Activated CD4-positive, alpha-beta T cell treated with anti-CD3 and anti-CD28 coated beads for 36 hours (primary cell): ENCODE measurements at places on chromosomes 1 and 21. TPM values are rescaled to one million over a fixed set of nuclear protein-coding genes. Genes with fewer than 3 reads are reported as not detected.

The ENO1 gene
- 2,573 TPM for total RNA-seq

GRCh38 chr21:38269576-38269936 lies 12.8 kb downstream of the KCNJ15 start:
- DNase-seq, result no peak

DNA sequence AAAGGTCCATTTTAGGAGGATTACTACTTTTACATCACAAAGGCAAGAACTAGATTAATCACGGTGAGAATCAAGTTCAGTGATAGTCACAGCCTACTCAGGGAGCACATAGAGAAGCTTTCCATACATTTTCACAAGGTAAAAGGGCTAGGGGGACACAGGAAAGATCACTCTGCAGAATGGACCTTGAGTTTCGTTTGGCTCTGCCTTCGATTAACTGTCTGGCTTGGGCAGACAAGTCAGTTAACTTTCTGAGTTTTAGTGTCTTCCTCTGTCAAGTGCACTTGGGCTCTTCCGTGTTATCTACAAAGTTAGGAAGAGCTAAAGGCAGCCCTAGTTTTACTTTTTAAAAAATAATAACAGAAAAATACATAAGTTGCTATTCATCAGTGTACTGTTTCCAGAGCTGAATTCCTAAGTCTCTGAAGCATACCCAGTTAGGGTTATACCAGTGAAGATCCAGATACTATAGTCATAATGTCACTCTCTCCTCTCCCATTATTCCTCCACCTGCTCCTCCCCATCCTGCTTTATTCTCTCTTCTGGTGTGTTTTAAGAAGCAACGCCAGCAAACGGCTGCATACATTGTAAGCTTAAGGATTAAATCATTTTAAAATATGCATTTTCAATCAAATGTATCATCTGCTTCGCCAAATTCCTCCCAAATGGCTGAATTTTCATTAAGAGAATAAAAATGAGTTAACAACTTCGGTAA lies 1.7 kb downstream of the CEP170 start:
- no peak for DNase-seq

DNA sequence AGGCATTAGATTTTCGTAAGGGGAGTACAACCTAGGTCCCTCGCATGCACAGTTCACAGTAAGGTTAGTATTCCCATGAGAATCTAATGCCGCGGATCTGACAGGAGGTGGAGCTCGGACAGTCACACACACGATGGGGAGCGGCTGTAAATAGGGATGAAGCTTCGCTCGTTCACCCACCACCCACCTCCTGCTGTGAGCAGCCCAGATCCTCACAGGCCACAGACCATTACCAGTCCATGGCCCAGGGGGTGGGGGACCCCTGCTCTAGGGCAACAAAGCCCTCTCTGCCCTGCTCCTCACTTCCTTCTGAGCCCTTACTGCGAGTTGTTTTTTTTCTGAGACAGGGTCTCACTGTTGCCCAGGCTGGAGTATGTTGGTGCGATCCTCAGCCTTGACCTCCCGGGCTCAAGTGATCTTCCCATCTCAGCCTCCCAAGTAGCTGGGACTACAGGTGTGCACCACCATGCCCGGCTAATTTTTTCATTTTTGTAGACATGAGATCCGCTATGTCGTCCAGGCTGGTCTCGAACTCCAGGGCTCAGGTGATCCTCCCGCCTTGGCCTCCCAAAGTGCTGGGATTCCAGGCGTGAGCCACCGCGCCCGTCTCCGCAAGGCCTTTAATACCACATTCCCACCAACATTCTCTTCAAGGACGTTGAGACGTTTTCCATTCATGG lies 21.3 kb downstream of the TRPM2 start:
- DNase-seq, result no peak
